ENCODE measurements at places on chromosomes 2 and 18.
A peak's percentile ranks its signal among the peaks of the same experiment; 100 is the strongest.

GRCh38 chr2:47696478-47696831, 86.5 kb upstream of the MSH6 start:
- DNase-seq, result no peak

DNA sequence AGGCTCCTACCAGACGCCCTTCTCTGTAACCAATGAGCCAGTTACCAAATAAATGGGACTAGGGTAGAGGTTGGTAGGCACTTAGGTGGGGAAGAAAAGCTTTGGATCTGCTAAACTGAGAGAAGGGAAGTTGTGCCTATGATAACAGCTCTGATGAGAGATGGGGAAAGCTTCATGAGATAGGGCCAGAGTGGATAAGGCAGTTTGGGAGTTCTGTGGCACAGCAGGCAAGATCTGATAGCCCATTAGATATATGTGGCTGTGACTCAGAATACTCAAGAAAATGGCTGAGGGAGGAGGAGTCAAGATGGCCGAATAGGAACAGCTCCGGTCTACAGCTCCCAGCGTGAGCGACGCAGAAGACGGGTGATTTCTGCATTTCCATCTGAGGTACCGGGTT, 99.8 kb downstream of the PDE11A start:
- DNase-seq, result no peak

- DNase-seq, result no peak
These were observed 742.4 kb downstream of the DCDC2C start for GRCh38 chr2:4445821-4446220.

DNA sequence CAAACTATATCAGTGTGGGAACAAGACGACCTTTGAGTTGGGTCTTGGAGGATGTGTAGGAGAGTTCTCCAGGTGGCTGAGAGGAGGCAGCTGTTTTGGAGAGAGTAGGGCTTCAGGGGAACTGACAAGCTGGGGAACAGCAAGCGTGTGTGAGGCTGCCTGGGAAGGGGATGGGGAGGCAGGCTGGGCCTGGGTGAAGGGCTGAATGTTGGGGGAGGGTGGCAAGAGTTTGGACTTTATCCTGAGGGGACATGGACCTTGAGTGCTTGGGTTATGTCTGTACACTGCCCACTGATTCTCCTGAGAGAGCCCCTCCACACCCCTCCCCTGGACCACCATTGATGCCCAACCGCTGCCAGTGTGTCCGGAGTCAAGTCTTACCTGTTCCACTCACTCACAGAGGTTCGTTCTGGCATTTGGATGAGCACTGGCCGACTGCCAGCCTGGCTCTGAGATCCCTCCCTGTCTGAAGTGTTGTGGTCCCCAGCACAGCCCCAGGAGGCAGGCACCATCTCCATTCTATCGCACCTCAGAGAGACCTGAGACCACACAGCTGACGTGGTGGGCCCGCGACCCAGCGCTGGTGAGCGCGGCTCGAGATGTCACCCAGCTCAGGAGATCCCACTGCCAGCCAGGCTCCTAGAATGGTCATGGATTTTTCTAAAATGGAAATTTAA, 59.5 kb downstream of the DCDC2C start:
- DNase-seq, result no peak

- DNase-seq, result no peak
These were observed 82.1 kb downstream of the ZFP36L2 start for GRCh38 chr2:43144263-43144662.

DNA sequence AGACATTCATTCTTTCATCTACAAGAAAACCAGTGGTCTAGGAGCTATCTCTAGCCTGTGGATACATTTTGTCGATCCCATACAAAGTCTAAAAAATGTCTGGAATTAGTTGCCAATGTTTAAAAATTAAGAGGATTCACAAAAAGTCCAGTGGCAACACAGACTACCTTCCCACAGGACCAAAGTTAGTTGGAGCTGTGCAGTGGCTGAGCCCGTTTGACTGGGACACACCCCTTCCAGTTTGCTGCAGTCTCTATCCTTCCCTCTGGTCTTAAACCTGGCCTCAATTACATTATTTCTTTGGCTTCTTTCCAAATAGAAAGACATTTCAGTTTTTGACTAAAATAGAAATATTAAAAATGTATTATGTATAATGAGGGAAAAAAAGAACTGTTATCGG, 18.6 kb downstream of the SLC16A14 start:
- DNase-seq, result no peak

DNA sequence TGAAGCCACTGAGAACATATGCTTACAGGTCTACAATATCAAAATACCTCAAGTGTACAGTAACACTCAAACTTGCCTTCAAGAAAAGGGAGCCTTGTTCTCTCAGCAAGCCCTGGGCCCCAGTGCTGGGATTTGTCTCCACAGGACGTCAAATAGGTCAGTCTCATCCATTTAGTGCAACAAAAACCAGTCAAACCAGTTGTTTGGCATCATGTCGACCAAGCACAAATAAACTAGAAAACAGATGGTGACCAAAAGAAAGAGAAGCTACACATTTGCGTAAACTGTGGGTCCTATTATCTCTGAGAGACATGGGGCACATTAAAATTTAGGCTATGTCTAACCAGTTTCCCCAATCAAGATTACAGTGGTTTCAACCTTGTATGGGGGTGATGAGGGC, 182.6 kb upstream of the PKDCC start:
- DNase-seq, result no peak

DNA sequence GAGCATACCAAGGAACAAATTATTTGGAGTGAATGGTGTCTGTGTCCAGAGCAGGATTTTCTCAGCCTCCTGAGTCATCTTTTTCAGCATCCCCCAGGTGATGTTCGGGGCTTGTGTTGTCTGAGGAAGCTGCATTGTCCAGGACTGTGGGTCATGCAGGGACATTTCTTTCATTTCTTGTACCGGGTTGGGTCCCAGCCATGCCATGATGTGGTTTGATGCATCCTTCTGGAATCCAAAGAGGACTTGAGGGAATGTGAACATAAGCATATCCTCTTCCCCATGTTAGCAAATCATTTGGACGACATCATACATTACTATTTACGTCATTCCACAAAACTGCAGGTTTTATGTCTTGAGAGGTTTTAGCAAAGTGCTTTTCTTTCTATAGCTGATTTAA, 797.8 kb downstream of the CCDC85A start:
- DNase-seq, result no peak

- DNase-seq, result no peak
These were observed 182.1 kb upstream of the CCDC68 start for GRCh38 chr18:55141318-55141717.

GRCh38 chr2:190794790-190795189, 85.8 kb upstream of the GLS start:
- DNase-seq, result no peak

DNA sequence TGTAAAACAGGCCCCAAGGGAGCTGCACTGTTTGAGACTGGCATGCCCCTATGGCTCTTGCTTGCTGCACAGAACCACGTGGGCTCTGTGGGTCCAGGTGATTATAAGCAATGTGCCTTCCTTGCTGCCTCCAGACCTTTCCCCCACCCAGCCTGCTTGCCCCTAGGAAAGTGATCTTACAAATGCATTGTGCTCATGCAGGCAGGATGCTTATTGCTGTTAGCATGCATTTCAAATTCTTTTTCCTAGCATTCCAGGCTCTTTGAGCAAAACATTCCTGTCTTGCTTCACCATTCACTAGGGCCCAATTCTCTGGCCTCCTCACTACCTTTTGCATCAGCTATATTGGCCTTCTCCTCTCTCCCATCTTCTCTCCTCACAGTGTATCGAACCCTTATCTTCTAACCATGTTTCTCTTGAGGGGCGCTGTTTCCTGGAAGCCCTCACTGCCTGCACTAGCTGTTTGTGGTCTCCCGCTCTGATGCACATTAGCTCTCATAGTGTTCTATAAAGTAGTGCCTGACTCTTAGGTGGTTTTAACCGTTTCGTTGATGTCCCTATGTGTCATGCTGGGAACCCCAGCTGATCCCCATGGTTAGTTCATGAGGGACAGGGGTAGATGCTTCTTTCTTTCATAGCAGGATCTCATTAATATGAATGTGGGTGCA, 152.9 kb upstream of the EPAS1 start:
- DNase-seq, result peak; percentile 47

DNA sequence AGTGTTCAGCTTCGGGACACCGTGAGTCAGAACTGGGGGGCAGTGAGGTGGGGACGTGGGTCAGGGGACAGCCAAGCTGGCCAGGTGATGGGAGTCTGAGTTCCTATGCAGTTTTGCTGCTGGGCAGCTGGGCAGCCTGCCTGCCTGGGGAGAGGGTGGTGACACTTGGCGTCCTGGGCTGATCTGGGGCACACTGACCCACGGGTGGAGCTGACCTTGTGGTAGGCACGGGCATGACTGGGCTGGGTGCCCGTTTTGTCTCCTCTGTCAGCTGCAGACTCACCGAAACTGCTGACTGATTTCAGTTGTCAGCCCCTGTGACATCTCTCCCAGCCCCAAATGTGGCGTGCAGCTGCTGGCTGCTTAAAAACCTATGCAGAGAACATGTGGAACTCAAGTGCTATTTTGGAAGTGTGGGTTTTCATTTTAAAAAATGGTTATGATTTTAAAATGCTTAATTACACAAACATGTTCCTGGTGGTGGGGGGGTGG, 32.6 kb upstream of the E2F6 start:
- DNase-seq, result no peak

GRCh38 chr18:69250305-69251151, 150.2 kb upstream of the DOK6 start:
- no peak for DNase-seq

DNA sequence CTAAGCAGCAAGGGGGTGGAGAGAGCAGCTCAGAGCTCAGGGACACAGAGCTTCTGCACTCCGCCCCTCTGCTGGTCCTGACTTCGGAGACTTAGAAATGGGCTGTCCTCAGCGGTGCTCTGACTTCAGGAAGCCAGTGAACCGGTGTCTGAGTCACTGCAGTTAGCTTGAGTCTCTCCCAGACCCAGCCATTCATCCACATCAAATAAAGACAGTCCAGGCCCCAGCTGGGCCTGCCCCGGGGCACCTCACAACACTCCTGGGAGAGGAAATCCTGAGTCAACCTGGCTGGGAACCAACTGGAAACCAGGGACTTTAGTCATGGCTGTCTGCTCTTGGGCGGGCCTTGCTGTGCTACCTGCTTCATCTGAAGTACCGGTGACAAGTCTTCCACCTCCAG, 5.4 kb upstream of the ITGB6 start:
- no peak for DNase-seq

DNA sequence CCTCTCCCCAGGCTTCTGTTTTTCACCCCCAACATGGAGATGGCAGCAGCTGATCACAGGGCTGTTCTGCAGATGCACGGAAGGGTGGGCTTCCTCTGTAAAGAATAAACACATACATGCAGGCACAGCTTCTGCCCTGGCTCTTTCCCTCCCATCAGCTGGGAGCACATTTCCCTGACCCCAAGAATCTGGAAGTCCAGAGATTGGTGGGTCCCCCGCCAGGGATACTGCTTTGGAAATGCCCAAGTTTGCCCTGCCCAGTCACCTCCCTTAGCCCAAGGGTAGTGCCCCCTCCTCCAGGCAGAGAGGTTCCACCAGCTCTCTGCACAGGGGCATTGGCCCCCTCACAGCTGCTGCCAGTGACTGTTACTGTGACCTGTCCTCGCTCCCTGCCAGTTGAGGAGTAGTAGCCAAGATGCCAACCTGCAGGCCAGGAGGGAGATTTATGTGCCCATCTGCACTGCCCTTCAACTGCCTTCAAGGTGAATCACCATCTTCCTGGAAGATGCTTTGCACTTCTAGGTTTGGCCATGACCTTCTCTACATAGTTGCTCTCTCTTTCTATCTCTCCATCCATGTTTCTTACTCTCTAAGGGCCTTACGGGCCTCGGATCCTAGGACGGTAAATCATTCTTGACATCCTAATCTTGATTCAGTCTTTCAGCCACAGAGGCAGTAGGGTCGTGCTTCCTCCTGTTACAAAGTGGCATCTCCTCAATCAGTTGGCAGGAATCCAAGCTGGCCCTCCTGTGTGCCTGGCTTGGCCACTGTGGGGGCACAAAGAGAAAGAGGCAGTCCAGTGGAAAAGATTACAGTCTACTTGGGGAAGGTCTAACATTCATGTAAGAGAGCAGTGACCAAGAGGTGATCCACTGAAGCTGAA, 121.8 kb downstream of the CTIF start:
- DNase-seq, result no peak

DNA sequence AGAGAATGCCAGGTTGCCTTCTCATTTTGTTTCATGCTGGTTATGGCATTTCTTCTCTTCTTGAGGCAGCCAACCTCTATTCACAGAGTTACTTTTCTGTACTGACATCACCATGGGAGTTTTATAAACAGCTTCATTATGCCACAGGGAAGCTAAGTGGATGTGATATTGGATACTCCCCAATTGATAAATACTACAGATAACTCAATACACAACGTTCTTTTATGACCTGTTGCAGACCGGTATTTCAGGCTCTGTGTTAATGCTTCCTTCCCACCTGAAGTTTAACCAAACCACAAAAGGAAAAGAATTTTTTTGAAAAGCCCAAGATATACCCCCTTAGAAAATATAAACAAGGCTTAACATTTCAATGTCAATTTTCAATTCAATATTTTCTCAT, 258.3 kb upstream of the SOX11 start:
- DNase-seq, result no peak

DNA sequence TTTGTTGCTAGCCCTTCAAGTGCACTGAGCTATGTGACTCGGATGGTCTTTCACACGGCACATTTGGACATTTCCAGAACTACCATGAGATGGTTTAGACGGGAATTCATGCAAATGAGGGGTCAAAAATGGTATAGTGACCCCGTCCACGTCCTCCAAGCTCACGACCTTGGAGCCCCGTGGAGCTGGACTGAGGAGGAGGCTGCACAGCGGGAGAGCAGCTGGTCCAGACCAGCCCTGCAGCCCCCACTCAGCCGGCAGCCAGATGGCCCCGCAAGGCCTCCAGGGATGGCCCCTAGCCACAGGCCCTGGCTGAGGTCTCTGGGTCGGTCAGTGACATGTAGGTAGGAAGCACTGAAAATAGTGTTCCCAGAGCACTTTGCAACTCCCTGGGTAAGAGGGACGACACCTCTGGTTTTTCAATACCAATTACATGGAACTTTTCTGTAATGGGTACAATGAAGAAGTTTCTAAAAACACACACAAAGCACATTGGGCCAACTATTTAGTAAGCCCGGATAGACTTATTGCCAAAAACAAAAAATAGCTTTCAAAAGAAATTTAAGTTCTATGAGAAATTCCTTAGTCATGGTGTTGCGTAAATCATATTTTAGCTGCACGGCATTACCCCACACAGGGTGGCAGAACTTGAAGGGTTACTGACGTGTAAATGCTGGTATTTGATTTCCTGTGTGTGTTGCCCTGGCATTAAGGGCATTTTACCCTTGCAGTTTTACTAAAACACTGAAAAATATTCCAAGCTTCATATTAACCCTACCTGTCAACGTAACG, 88.8 kb downstream of the EPAS1 start:
- DNase-seq, result no peak

DNA sequence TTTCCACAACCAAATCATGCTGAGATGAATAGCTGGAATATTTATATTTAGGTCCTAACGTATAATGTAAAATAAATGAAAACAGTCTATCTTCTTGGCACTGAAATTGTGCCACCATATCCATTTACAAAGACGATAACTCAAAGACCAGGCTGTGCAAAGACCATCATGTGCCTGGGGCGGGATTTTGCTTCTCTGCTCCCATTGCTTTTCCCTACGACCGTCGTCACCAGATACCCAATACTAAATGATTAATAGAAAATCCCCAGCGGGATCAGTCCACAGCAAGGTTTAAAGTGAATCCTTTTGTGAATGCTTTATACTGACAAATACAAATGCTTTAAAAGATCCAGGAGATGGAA, 194.3 kb upstream of the ARL4C start:
- DNase-seq, result no peak

Measured in natural killer cell (primary cell).